Fibroblast of skin of scalp (primary cell): ENCODE measurements at places on chromosomes 6 and 20.

GRCh38 chr20:10642856-10643559 is 30.8 kb downstream of the JAG1 start:
- DNase-seq = peak; percentile 64

- no peak for DNase-seq
These were observed 157.9 kb downstream of the KIF16B start for GRCh38 chr20:16415071-16416053.

DNA sequence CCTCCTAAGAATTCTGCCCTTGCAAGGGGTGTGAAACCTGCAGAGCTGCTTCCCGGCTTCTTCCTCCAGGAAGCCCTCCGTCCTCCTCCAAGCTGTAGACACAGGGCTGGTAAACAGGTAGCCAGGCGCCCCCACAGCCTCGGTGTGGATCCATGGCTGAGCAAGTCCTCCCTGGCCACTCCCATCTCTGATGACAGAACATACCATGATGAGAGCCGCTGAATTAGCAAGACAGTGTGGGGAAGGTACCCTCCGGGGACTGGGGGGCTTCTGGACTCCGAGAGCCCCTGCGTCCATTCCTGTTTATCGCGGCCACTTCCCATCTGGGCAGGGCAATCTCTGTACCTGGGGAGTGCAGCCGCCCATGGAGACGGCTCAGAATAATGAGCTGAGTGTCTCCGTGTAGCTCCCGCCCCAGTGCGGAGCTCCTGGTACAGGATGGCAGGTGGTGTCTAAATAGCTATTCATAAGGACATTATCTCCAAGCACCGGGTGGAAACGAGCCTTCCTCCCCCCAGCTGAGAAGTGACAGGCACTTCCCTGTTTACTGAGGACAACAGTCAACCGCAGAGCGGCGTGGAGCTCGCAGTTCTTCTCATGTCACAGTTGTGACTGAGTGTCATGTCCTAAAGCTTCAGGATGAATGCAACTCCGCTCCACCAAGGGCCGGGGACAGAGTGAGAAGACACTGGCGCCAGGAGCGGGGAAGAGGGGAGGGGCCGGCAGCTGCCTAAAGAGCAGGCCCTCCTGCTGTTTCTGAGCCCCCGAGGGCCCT is 22.7 kb upstream of the NTSR1 start:
- DNase-seq = no peak

DNA sequence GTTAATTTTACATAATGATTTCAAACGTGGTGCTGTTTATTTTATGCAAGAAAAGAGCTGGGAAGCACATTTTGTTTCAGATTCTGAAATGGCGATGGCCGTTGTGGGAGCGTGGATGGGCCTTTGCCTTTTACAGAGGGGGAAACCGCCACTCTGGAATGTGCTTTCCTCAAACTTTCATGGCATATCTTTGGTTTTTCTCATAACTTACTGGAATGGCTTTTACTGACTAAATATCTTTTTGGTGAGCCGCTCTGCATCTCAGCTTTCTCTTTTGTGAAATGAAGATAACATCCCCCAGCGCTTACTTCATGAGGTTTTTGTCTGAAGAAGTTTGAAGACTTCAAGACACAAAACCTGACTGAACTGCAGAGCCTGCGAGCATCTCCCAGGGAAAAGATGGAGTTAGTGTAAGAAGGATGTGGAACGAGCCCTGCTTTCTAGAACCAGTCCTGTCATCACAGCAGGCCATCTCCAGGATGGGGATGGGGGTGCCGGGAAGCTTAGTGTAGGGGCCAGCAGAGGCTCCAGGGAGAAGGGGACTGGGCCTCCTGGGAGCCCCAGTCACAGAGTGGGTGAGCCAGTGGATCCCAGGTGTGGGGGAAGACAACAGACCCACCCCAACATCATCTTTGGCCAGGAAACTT is 61.8 kb upstream of the TIAM2 start:
- peak; percentile 87 for DNase-seq
